ENCODE measurements at places on chromosomes 7 and 10. TPM values are rescaled to one million over a fixed set of nuclear protein-coding genes. Genes with fewer than 3 reads are reported as not detected.

- DNase-seq: peak; percentile 35
Observed at GRCh38 chr10:51073453-51074237, 642 bp upstream of the PRKG1 start.

DNA sequence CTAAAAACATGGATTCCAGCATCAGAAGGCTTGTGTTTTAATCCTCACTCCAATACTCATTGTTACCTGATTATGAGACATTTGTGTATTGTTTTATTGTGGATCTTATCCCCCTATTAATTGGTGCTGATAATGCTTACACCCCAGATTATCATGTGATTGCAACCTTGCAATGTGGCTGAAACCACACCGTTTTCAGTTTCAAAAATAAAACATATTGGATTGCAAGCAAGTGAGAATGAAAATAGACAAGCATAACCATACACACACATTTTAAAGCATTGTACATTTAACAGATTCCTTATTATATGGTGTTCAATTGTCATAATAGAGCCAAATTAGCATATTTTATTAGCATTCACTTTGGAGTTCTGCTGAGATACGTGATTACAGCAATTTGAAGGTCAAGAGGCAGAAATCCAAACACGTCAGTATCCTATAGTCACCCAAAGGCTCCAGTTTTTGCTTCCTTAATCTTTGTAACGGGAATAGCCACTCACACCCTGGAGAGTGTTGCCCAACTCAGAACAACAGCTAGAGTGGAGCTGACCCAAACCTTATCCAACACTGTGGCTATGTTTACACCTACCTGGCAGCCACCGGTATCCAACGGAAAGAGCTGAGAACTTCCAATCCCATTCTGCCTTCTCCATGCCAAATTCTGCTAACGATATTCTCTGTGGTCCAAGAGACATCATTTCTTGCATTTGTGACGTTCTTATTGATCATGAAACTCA is 317.1 kb upstream of the KLF6 start:
- DNase-seq: no peak

- peak; percentile 73 for DNase-seq
Observed at GRCh38 chr7:95509199-95509598, 23.5 kb downstream of the ASB4 start.

DNA sequence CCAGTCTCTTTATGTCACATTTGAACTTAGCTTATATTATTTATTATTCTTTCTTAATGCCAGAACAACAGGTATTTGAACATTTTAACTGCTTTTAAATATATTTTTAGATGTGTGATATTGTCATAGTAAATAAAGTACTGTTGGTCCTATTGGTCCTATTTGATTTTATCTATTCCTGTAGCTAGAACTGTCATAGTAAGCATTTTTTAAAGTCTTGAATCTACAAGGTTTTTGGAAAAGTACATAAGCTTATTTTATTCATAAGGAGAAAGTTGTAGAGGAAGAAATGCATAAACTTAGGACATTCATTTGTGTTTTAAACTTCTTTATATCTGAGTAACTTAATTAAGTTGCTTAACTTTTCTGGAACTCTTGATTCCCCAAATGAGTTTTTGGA is 136.0 kb downstream of the PHF14 start:
- DNase-seq: no peak

DNA sequence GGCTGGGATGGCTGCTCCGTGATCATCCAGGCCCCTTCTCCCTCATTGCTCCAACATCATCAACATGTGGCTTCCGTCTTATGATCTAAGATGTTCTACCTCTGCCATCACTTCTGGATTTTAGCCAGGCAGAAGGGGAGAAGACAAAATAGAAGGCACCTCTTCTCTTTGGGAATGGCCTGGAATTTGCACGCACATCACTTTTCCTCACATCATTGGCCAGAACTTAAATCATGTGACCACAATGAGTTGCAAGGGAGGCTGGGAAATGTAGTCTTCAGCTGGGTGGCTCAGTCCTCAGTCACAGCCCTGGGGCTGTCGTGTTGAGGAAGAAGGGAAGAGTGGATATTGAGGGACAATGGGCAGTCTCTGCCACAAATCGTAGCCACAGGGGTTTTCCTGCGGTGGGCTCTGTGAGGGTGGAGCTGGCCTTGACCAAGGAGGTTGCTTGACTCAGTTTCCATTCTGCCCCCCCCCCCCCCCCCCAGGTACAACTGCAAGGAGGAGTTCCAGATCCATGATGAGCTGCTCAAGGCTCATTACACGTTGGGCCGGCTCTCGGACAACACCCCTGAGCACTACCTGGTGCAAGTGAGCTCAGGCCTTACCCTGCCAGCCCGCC is 50.3 kb downstream of the PALD1 start:
- no peak for DNase-seq

DNA sequence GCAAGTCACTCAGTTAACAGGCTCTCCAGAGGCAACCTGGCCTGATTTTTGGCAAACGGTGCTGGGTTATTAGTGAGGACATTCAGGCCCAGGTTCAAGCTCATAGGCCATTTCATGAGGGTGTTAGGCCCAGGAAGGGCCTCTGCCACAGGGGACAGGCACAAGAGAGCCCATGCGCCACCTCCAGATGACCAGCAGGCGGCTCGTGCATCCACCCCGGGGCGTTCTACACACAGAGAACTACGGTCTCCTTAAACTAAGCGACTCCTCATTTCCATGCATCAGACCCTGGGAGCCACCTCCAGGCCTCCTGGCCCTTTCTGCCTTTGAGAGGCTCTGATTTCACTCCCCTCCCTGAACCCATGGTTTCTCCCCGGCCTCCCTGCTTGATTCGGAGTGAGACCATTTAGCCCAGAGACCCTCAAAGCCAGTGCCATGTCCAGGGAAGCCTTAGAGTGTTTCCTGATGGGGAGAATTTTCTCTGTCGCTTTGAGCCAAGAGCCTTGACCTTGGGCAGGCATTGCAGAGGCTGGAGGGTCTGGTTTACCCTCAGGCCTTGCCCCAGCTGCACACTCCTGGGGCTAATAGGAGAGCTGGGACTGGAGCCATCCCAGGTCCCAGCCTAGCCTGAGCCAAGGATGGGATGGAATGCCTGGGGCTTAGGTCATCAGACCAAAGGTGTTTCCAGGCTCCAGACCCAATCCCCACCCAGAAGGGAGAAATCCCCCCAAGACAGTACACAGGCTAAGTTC is 188.0 kb downstream of the GRID1 start:
- no peak for DNase-seq

GRCh38 chr10:29322918-29323317 is 34.0 kb downstream of the LYZL1 start:
- no peak for DNase-seq

DNA sequence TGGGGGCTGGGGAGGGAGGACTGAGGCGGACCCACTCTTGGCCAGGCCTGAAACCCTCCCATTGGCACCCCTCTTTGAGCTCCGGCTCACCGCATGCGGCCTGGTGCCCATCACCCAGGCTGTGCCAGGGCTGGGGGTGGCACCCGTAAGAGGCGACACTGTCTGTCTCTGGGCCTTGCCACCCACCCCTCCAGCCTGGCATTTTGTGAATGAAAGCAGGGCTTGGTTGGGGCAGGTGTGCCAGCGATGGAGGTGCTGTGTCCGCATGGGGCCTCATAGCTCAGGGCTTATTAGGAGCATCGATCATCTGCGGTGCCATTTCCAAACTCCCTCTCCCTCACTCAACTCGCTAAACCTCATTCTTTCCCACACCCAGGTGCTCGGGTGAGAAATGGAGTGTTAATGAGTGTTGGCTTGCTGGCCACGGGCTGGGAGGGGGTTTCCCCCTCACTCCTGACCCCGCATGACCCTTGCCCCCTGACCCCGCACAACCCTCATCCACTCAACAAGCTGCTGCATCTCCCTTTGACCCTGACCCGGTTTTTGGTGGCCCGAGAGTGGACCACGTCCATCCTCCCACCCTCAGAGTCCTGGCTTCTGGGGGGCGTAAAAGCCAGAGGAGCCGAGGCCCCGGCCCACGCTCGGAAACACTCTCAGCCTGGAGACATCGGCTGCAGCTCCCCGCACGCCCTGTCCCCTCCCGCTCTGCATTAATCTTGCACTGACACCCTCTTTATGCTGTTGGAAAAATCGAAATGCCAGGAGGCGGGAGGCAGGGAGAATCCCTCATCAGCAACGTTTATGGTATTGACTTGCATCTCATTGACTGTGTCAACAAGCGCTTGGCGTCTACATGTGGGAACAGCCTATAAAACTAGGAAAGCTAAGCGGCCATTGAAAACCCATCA is 161.2 kb downstream of the DNAJB6 start:
- no peak for DNase-seq

DNA sequence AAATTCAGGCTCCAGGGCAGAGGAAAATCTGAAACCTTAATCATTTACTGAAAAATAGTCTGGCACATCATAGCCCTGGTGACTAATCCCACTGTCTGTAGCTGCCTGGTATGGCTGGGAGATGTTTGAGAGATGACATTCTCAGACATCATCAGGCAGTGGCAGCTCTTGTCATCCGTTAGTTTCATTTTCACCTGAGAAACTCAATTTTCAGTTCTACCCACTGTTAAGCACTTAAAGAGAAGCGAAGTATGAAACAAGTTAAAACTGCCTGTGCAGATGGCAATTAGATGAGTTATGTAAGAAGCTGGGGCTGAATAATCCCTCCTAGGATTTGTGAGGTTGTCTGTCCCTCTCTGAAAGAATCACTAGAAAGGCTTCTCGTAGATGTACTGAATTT is 150.2 kb downstream of the NSUN6 start:
- DNase-seq: no peak

Gene RNF32
- polyA plus RNA-seq: 5.1 TPM

All from left lung (tissue), 14 donors.